ENCODE measurements at places on chromosomes 16 and 17.

GRCh38 chr17:67675481-67675880 lies 42.3 kb upstream of the NOL11 start:
- no peak for DNase-seq

DNA sequence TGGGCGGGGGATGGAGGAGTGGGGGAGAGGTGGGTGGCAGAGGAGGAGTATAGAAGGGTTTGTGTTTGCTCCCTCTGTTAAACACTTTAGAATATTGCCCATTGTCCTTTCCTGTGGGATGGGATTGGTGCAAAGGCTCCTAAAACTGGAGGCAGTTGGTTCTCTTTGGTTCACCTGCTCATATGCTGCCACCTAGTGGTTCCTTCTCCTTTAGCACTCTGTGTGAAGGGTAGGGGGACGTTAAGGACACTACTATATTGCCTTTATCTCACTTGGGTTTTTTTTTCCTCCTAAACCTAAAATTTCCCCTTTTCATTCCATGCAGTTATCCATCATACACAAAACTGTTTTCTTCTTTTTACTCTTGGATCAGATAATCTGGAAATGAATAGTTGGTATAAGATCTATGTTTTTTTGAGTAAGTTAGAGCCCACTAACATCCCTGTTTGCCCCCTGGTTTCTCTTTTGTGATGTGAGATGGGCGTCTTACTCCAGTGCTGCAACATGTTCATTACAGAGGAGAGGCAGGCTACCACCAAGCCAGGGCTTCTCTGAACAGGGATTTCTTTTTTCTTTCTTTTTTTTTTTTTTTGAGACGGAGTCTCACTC lies 23.8 kb downstream of the SNX11 start:
- DNase-seq = no peak

- DNase-seq = no peak
Observed at GRCh38 chr17:82073446-82073845, 7.8 kb upstream of the DUS1L start.

DNA sequence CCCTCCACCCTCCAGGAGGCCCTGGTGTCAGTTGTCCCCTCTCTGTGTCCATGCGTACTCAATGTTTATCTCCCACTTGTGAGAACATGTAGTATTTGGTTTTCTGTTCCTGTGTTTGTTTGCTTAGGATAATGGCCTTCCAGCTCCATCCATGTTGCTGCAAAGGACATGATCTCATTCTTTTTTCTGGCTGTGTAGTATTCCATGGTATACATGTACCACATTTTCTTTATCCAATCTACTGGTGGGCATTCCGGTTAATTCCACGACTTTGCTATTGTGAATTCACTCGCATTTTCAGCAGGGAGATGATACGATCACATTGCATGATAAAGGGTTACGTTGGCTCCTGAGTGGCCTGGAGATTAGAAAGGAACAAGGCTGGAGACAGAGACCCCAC lies 286.2 kb downstream of the FOXL1 start:
- no peak for DNase-seq

DNA sequence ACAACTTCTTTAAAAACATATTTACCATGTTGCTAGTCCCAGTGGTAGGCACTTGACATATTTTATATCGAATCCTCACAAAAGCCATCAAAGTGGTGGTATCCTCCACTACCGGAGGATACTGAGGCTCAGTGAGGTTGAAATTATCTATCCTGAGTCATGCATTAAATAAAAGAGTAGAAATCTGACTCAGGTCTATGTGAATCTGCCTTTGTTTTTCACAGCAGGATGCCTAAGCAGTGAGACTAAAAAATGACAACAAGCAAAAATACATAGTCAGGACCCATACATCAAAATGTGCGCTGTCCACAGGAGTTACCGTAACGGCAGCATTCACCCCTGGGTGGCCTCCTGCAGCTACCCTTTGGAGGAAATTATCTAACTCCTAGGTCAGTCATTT lies 17.7 kb downstream of the BRD7 start:
- DNase-seq = no peak

GRCh38 chr17:45384789-45385262 lies 47.8 kb downstream of the ARHGAP27 start:
- DNase-seq = no peak

- DNase-seq = no peak
Observed at GRCh38 chr17:82825540-82826124, 14.2 kb downstream of the ZNF750 start.

DNA sequence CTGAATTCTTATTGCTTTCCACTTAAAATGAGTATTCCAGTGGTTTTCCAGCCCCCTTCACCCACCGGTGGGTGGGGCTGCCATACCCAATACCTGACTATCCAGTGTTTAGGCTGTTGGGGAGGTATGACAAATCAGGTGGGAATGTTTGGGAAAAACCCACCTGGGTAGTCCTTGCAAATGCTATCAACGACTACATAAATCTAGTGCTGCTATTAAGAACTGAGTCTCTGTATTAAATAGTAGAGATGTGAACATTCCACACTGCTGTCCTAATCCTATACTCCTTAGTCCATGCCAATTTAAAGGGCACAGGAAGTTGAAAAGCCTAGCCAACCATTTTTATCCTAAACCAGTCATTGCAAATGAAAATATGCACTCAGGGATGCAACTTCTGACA lies 126.6 kb downstream of the AXIN2 start:
- no peak for DNase-seq

DNA sequence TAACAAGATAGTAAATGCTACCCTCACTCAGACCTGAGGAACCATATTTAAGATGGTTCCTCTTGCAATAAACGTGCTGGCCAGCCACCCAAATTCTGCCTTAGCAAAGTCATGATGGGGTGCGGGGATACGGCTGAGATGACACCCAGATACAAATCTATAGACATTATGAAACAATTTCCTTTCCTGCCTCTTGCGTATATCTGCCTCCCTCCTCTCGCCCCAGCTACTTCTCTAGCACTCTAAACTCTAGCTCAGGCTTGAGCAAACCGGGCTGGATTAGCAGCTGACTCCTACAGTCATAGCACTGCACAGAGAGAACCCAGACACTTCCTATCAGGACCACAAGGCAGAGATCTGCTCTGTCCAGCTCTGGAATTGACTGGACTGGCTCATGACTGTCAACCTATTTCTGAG lies 22.3 kb downstream of the CD300LF start:
- no peak for DNase-seq

DNA sequence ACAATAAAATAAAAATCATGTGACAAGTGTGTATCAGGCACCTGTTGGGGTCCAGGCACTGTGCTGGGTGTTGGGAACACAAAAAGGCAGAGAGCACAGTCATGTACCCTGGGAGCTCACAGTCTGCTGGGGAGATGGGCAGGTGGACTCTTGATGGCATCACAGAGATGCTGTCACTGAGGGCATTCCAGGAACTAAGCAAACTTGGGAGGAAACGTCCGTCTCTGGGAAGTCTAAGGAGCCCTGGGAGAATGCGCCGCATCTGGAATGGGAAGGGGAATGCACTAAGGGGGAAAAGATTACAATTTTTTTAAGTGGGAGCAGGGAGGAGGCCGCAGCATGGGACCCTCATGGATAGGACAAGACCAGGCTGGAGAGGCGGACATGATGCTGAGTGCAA lies 80.9 kb upstream of the ZNF423 start:
- DNase-seq = no peak

DNA sequence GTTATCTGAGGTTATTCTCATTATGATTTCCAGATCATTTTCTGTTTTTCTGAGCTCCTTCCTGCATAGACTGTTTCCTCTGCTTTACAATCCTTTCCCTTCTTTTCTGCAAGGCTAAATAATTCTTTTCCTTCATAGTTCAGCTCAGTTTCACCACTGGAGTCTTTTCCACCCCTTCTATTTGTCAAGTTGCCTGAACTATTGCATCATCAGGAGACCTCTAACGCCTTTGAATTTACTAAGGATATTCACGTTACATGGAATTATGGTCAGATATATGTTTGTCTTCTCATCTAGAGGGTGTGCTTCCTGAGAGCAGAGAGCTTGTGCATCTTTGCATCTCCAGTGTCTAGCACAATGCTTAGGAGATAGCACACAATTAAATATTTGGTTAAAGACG lies 140.4 kb upstream of the CA10 start:
- no peak for DNase-seq

DNA sequence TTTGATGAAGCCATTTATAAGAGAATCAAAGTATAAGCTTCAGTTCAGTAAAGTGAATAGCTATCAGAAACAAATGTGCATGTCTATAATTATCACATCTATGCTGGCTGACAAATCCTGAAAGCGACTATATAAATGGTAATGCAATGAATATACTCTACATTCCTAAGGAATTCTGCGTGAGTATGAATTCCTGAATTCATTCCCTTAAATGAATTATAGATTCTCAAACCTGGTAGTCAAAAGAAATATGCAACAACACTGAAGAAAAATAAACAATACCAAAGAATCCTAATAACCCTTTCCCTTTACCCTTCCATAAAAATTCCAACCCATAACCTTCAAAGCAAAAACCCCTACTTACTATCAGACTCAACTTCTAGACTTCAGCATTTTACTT lies 416.6 kb upstream of the PMFBP1 start:
- no peak for DNase-seq

DNA sequence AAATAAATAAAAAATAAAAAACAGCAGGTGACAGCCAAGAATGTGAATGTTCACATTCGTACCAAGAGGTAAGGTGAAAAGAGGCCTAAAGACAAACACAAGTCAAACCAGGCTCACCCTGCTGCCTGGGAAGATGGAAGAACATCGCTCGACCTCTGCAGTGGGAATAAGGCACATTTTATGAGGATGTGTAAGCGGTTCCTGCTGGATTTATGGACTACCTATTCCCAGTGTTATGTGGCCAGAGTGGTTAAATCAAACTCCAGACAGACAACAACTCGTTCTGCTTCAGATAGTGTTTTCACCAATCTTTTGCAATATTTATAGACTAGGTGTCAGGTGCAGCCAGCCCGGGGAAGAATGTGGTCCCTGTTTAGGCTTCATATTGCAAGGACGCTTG lies 215.0 kb upstream of the HSBP1 start:
- DNase-seq = no peak

GRCh38 chr17:44095647-44096496 lies 25.3 kb downstream of the G6PC3 start:
- no peak for DNase-seq

GRCh38 chr17:51401279-51401678 lies 140.9 kb downstream of the UTP18 start:
- DNase-seq = no peak

DNA sequence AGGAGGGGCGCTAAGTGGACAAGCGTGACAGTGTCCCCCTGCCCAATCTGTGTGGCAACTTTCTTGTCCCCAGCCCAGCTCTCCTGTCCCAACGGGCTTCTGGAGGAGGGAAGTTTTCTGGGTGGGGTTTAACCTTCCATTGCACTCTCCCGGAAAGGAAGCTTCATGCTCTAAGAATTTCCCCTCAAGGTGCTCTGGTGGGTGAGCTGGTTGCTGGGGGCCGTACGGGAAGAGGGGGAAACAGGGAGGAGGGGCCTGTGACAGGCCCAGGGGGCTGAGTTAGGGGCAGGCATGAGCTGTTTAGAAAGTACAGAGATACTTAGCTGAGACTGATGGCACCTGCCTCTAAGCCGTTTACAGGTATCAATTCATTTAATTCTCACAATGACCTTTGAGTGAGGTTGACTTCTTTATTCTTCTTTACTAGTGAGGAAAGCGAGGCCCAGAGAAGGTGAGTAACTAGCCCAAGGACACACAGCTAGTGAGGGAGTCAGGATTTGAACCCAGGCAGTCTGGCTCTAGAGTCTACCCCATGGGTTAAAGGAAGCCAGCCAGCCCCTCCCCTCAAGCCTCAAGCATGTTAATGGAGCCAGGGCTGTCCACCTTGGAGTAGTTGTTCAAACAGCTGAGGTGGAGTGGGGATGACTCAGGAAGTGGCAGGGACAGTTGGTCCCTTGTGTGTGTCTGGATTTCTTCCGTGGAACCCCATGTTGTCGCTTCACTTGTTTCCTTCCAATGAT lies 18.9 kb downstream of the ADGRG1 start:
- DNase-seq = no peak

- no peak for DNase-seq
Observed at GRCh38 chr17:8188263-8188839, 1.6 kb downstream of the BORCS6 start.

DNA sequence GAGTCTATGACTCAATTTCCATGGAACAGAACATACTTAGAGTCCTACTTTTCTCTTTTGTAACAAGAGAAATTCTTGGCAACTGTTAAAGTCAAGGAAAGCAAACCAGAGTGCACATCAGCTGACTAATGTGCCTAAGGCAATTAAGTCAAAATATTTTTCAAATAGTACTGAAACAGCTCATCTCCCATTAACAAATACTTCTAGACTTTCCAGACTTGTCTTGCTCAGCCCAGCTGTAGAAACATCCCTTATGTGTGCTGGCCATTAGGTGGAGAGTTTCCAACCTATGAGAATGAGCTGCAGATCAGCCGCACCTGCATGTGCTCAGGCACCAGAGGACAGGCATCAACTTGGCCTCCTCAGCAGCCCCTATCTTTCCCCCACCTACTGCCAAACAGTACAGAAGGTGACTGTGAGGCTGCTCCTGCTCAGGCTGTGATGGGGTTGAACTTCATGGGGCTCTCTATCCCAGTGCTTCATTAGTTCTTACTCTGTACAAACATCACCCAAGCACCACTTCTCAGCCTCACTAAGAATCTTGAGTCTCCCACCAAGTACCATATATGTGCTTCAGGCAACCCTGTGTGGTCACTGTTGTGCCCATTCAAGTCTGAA lies 32.2 kb downstream of the TEX2 start:
- no peak for DNase-seq

- DNase-seq = no peak
Observed at GRCh38 chr17:50381260-50381815, 8.3 kb downstream of the EME1 start.

DNA sequence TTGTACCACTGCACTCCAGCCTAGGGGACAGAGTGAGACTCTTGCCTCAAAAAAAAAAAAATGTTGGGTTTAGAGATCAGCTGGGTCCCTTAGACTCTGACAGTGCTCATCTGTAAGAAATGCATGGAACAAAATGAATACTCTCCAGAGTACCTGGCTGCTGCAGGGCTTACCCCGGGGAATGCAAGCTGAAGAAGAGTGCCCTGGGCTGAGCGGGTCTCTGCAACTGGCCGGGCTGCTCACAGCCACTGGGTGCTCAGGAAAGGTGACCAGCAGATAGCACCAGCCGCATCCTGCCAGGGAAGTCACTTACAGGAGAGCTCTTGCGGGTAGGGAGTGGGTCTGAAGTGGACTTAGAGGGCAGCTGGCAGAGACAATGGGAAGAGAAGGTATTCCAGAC lies 82.1 kb downstream of the GAS7 start:
- no peak for DNase-seq

GRCh38 chr17:67492824-67493517 lies 115.9 kb downstream of the PITPNC1 start:
- DNase-seq = no peak

GRCh38 chr17:6244253-6244652 lies 174.1 kb downstream of the WSCD1 start:
- DNase-seq = no peak

DNA sequence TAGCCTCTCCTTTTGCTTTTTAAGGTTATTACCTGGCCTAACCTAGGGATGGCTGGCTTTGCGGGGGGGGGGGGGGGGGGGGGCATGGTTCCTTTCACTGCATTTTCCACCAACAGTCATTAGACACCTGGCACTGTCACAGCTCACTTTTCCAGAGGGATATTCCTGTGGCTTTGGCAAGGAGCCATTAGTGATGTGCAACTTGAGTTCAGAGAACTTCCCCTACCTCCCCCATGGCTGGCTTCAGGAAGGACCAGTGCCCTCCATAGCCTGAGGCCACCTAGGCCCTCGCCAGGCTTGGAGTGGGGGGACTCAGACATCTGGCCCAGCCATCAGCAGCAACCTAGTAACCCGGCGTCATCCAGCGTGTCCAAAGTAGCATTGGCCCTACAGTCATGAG lies 234.6 kb downstream of the CPPED1 start:
- DNase-seq = no peak

Data from activated T-helper 1 cell treated with anti-CD3 and anti-CD28 coated beads, Interleukin-2, amount 50 U/mL, for 16 hours (primary cell).